ENCODE measurements at places on chromosomes 3 and 15. TPM values are rescaled to one million over a fixed set of nuclear protein-coding genes. Genes with fewer than 3 reads are reported as not detected.

Gene CISH
- total RNA-seq = 0.53 TPM

GRCh38 chr3:97970956-97971620 lies 1.1 kb downstream of the RIOX2 start:
- no peak for DNase-seq

DNA sequence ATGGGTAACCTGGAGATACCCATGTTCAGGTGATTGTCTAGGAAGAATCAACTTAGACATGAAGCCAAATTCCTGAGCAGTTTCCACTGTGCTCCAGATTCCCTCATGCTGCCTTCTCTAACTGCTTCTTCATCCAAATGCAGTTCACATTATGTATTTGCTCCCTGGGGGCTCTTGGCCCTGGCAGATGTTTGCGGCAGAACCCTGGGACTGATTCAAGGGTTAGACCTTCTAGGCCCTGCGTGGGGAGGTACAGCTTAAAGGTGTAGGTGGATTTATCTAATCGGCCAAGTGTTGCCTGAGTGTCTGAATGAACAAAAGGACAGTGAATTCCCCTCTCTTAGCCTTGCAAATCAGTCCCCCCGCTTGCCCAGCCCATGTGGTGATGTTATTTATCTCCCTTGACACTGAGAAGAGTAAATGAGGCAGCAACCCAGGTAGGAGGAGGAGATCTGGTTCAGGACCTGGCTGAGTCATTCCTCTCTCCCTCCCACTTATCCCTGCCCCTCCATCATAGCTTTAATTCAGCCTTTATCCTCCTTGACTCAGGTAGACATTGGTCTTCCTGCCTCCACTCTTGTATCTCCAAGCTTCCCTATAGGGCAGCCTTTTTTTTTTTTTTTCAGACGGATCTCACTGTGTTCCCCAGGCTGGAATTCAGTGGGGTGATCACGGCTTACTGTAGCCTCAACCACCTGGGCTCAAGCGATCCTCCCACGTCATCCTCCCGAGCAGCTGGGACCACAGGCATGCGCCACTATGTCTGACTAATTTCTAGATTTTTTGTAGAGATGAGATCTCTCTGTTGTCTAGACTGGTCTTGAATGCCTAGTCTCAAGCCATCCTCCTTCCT lies 54.8 kb downstream of the MAGEF1 start:
- DNase-seq = peak; percentile 84

Gene FOXL2NB
- total RNA-seq = not detected

Gene PRRT3
- 1.0 TPM for total RNA-seq

All from HT1080 (cell line).